ENCODE measurements at places on chromosomes 3 and 15.

- no peak for DNase-seq
Observed at GRCh38 chr15:80875568-80876347, 96.6 kb downstream of the CEMIP start.

DNA sequence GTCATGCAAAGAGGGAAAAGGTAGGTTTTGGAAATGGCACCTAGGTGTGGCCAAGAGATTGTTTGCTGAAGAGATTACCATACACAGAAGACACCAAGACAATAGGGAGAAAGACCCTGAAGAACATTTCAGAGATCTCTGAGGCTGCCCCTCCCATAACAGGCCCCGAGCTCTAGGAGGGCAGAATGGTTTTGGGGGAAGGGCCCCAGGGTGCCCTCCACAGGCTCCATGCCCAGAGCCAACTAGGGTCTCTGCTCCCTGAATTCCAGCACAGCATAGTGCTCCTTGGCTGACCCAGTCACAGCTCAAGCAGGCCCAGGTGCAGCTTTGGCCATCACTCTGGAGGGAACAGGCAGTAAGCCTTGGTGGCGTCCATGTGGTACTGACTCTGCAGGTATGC is 163.9 kb downstream of the RAB11A start:
- DNase-seq, result no peak

DNA sequence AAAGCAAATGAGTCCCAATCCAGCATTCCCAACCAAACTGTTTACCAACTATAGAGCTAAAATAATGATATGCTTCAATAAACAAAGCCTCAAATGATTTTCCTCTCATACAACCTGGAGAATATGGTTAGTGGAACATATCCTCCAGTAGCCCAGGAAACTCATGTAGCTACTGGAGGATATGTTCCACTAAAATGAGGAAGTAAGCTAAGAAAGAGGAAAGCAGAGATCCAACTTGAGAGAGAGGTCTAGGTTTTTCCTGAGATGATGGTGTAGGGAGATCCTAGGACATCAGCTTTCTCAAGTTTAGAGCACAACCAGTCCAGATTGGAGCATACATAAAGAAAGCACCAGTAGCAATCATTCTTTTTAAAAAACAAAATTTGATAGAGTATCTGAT is 44.6 kb upstream of the SLC4A7 start:
- DNase-seq, result no peak

GRCh38 chr15:77118882-77119321 is 48.0 kb upstream of the TSPAN3 start:
- peak; percentile 79 for DNase-seq

DNA sequence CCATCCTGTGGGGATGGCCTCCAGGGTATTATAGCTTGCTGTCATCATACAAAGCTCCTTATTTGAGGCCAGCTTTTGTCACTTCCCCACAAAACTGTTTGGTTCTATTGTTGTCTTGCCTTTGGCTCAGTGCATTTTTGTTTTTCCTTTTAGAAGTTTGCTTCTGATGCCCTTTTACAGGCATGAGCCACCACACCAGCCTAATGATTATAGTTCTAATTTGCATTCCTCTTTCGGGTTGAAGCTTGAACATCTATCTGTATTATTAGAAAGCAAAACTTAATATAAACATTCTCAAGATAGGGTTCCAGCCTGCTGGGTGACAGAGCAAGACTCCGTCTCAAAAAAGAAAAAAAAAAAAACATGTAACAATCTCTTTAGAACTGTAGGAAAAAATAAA is 39.8 kb downstream of the SMARCC1 start:
- peak; percentile 52 for DNase-seq

- no peak for DNase-seq
Observed at GRCh38 chr3:50567011-50567385, 549 bp downstream of the C3orf18 start.

GRCh38 chr3:165383381-165383780 is 187.2 kb upstream of the SLITRK3 start:
- no peak for DNase-seq

DNA sequence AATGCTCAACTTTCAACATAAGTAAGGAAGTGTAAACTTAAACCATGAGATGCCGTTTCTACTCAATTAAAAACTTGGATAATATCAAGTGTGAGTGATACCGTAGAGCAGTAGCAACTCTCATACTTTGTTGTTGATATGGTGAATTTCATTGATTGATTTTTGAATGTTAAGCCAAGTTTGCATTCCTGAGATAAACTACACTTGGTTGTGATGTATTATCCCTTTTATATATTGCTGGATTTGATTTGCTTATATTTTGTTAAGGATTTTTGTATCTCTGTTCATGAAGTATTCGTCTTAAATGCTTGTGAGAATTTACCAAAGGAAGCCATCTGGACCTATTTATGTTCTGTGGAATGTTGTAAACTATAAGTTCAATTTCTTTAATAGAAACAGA is 21.7 kb downstream of the SLMAP start:
- no peak for DNase-seq

GRCh38 chr3:55691141-55691540 is 204.0 kb upstream of the WNT5A start:
- DNase-seq, result no peak

DNA sequence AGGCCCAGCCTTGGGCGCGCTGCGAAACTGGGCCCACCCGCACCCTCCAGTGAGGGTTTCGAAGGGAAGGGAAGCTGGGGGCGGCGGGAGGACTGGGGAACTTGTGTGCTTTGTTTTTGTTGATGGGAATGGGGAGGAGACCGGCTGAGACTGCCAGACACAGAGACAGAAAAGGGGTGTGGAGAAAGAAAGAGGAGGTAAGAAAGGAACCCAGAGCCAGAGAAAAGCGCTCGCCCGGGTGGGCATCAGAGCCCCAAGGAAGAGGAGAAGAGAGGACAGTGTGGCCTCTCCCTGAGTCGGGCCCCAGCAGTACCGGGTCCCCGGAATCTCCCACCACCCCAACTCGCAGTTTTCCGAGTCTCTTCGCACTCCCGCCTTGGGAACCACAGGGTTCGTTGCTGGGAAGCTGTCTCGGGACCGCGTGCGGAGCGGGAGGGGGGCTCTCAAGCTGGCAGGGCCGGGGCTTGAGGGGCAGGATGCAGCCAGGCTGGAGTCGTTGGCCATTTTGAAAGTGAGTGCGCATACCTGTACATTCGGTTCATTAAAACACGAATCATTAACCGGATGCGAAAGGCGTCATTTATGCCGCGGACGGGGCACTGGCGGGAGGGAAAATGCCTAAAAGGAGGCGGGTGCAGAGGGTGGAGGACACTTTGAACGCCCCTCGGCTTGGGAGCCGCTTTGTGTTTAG is 3.1 kb downstream of the SKOR1 start:
- no peak for DNase-seq

DNA sequence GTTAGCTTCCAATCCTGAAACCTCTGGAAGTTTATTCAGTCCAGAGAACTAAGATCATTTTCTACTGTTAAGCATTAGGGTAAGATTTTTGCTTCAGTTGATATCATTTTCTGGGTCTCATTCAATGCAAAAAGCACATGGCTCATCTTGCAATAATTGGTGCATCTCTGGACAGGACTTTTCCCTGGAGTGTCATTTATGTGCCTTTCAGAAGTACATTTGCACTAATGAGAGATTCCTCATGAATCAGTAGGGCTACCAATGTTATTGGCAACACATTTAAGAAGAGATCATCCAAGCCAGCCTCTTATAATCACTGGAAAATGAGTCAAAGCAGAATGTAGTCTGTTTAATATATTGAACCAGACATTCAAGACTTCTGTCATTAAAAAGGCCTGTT is 224.2 kb upstream of the CHRNA7 start:
- no peak for DNase-seq

DNA sequence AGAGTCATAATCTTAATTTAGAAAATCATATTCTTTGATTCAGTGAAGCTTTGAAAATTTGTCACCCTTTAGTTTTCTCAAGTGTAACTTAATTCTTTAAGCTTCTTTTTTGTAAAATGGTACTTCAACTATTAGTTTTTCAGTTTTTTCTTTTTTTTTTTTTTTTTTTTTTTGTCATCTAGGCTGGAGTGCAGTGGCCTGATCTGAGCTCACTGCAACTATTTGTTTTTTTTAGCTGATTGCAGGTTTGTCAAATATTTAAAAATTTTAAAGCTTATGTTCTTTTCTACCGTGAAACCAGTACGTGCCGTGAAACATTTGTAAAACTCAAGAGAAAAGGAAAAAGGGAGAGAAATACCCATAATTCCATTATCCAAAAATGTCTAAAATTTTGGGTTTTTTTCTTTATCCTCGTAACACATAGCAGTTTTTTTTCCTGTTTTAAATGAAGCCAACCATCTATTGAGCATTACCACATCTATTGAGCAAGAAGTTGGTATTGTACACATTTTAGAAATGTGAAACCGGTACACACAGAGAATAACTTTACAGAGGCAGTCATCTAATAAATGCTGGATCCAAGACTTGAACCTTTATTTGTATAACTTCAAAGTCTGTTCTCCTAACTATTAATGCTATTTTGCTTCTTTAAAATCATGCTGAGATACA is 25.7 kb downstream of the ECT2 start:
- DNase-seq, result no peak

DNA sequence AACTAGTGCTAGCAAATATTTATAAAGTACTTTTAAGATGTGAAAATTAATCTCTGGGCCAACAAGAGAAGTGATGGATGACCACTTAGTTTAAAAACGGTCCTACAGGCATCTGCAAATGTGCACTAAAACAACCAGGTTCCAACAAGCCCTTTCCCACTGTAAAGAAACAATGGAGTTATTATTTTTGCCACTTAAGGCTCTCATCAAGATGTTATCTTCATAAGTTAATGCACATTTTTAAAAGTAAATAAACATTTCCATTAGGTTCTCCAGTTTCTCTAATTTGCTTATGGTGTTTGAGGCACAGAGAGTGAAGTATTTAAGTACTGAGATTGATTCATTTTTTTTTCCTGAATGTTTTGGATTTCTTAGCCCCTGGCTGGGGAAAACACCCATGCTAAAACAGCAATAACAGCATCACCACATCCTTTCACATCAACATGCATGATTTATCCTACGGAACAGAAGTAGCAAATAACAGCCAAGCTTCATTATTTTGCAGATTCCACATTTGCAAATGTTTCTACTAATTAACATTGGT is 20.8 kb downstream of the ABI3BP start:
- DNase-seq, result no peak

DNA sequence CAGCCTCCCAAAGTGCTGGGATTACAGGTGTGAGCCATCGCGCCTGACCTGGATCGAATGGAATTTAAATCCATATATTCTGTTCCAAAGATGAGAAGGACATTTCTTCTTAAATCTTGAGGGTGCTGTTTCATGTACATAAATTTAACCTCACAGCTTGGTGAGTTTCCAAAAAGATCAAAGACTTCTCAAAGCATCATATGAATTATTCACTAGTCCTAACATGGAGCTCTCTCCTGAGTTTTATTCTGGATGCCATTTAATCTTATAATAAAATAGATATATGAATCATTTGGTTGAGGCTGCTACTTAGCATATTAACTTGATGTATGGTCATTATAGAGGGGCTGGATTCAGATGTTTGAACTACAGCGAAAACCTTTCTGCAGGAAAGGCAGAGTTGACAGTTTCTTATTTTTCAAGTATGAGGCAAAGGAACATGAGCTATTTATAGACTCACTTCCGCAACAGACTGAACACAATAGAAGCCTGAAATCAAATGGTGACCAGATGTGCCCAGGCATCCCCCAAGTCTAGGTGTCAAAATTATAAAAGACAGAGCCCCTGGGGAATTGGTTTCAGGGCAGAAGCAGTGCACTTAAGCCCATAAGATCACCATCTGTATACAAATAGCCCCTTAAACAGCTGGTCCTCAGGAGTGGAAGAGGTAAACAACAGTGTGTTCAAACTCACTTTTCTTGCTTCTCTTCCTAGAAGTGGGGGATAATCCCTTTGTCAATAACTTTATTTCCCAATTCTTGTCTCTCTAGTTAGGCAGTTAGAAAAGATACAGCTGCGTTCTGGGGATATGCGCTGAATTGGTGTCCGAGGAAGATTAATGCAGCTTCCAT is 29.7 kb downstream of the STARD9 start:
- DNase-seq, result peak; percentile 49

DNA sequence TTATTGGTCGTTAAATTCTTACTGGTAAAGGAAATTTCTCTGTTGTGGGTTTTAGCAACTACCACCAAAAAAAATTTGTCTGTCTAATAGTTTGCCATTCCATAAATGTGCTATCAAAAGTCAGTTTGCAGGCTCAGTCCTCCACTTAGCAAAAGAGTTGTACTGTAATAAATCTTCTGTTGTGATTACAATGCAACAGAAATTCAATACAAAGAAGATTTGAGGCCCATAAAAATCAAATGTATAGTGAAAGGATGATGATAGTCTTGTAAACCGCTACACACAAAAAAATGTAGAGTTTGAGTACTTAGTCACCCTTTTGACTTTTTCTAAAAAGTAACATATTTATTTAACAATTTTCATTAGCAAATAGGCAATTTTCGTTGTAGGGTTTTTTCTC is 251.7 kb downstream of the VGLL3 start:
- no peak for DNase-seq

DNA sequence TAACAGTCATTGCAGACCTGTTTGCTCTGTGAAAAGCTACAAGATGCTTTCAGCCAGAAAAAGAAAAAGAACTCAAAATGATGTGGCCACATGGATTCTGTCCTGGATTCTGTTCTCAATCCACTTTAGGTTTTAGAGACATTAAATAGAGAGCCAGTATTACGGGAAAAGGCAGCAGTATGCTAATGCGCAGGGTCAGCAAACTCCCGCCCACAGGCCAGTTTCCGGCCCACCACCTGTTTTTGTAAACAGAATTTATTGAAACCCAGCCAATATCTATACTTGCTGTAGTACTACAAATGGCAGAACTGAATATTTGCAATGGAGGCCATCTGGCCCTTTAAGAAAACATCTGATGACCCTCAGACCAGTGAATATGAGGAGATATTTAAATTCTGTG is 416.1 kb downstream of the ERC2 start:
- DNase-seq, result no peak

GRCh38 chr15:98621021-98621420 is 27.3 kb upstream of the IGF1R start:
- DNase-seq, result no peak

DNA sequence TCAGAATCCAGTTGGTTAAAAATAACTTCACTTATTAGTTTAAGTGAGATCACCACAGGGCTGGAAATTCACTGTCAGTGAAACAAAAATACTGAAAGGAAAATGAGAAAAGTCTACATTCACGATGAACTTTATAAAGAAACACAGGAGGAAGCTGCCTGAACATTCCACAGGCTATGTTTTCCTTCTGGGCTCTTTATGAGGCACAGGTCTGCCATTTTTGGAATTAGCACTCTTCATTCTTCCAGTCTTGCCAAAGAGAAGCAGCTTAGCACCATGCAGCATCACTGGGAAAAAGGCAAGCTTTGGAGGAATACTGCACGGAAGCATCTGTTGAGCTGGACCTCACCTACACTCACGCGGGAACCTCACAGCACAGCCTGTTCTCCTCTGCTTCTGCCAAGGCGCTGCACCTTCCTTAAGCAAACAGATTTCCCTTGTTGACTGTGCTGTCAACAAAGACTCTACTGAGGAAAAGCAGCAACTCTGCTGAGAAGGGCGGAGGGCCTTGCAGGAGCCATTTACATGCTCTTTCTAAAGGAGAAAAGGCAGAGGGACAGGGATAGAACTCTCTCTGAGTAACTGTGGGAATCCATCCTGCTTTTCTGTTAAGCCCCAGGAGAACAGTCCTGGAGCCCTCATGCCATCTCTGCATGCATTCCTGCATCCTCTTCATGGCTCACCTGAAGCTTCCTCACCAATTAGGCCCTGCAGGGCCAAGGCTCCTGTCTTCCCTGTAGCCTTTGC is 15.7 kb downstream of the SUSD5 start:
- no peak for DNase-seq

GRCh38 chr3:188218603-188219002 is 64.6 kb downstream of the LPP start:
- DNase-seq, result no peak

- no peak for DNase-seq
Observed at GRCh38 chr3:189170559-189170958, 1.2 kb upstream of the TPRG1 start.

Data from Karpas-422 (cell line).